ENCODE measurements at places on chromosomes 4 and X. TPM values are rescaled to one million over a fixed set of nuclear protein-coding genes. Genes with fewer than 3 reads are reported as not detected.

The ATP1B4 gene
- not detected for polyA plus RNA-seq

The DOK7 gene
- polyA plus RNA-seq, result 2.8 TPM

The POU3F4 gene
- polyA plus RNA-seq, result not detected

The MAGEB2 gene
- polyA plus RNA-seq, result not detected

The ADAM29 gene
- polyA plus RNA-seq, result not detected

The SSX2B gene
- not detected for polyA plus RNA-seq

Measured in mammary epithelial cell (primary cell).